CD4-positive, alpha-beta T cell treated with Interleukin-17A for 1 hour (primary cell): ENCODE measurements at places on chromosomes 5 and 9.

DNA sequence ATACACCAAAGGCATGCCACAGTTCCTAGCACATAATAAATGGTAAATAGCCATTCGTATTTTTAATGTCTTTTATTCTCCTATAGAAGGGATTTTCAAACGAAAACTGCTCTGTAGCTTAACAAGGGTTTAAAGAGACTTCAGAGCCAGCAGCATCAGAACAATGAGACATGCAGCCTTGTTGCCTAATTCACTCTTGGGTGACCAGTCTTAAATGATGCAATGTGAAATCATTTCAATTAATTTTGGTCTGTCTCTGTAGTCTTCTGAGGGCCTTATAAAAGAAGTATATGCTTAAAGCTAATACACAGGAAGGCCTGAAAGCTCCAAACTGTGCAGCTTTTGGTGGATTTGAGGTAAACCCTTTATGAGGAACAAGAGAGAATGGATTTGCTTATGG, 888.8 kb upstream of the WWC1 start:
- DNase-seq = no peak

DNA sequence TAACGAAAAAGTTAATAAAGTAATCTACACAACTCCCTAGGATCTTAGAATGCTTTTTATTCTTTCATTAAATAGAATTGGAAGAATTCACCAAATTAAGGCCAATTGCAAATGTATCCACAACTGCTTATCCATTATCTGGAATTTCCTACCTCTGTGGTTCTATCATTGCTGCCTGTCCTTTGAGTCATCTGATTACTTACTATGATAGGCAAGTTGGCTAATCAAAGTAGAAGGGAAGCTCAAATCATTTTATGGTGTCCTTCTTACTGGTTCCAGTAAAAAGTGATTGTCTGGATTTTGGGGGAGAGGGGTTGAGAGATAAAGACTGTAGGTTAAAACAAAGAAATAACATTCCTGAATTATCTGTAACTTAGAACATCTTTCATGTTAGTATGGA, 161.4 kb upstream of the GNA14 start:
- no peak for DNase-seq

GRCh38 chr9:24624481-24624880, 78.8 kb upstream of the IZUMO3 start:
- no peak for DNase-seq

GRCh38 chr5:8700671-8701070, 831.7 kb downstream of the MTRR start:
- DNase-seq = no peak

GRCh38 chr5:886036-886435, 6.6 kb downstream of the BRD9 start:
- DNase-seq = no peak

DNA sequence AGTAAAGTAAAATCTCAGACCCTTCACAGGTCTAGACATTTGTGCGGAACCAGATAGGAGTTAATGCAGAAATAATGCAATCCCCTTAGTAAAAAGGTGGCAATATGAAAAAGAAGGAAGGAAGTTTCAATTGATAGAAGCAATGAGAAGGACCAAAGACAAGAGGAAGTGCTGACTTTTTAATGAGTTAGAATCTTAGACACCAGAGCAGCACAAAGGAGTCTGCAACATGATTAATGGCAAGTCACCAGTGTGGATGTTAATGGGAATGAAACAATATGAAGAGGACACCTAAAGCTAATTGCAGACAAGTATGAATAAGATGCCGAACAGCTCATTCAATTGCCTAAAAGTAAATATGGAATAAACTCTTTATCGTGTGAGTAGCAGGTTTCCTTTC, 50.9 kb downstream of the MEGF9 start:
- DNase-seq = no peak
